ENCODE measurements at places on chromosomes 2 and 18. TPM values are rescaled to one million over a fixed set of nuclear protein-coding genes. Genes with fewer than 3 reads are reported as not detected.

DNA sequence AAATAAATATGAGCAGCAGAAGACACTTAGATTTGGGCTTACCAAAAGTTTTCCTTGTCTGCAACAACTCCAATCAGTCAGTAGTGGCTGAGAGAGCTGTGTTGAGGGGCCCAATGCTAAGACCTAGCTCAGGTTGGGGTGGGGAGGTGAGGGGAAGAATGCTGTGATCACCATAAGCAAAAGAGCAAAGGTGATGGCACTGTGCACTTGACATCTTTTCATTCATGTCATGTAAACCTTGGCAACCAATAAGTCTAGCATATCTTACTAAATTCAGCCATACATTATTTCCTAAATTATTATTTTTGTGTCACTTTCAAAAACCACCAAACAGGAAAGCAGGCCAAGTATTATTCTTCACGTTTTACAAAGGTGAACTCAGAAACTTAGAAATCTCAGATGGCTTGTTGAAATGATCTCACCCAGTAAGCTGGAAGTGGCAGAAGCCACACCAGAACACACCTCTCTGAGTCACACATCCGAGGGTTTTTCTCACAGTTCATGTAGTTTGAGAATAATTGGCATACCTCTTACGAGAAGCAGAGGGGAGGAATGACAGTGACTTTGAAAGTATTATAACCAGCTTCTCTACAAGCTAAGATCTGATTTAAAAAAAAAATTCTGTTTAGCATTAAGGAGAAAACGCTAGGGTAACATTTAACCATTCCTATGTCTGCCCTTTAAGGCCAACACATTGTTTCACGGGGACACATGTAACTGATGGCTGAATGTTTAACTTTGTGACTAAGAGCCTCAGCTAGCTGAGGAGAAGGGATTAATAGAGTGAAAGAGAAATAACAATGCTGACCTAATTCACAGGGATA, 43.3 kb upstream of the SETBP1 start:
- H3K36me3 ChIP-seq: no peaks in the 10 kb centered on the region
- peaks cover 11% of the 10 kb centered on the region for H3K27me3 ChIP-seq
- H3K4me3 ChIP-seq: no peak overlapping the region
- no peak overlapping the region for H3K27ac ChIP-seq
- DNase-seq: no peak
- peaks cover 1% of the 10 kb centered on the region for H3K4me1 ChIP-seq

- H3K36me3 ChIP-seq: peaks cover 23% of the 10 kb centered on the region
- no peak for DNase-seq
- peaks cover 12% of the 10 kb centered on the region for H3K4me1 ChIP-seq
- H3K27ac ChIP-seq: no peak overlapping the region
Observed at GRCh38 chr2:200585340-200585729, 479 bp upstream of the AOX1 start.

GRCh38 chr18:23330423-23330822, 122.7 kb upstream of the RIOK3 start:
- no peaks in the 10 kb centered on the region for H3K4me1 ChIP-seq
- no peak overlapping the region for H3K4me3 ChIP-seq
- DNase-seq: no peak
- no peaks in the 10 kb centered on the region for H3K27me3 ChIP-seq
- peaks cover 13% of the 10 kb centered on the region for H3K36me3 ChIP-seq
- H3K27ac ChIP-seq: no peak overlapping the region

GRCh38 chr2:49129034-49129433, 25.3 kb downstream of the FSHR start:
- no peaks in the 10 kb centered on the region for H3K27me3 ChIP-seq
- H3K27ac ChIP-seq: no peak overlapping the region
- no peak overlapping the region for H3K4me3 ChIP-seq
- no peaks in the 10 kb centered on the region for H3K4me1 ChIP-seq
- no peak for DNase-seq

GRCh38 chr2:230541934-230542380, 126.0 kb downstream of the SP100 start:
- H3K27ac ChIP-seq: no peak overlapping the region
- peaks cover 8% of the 10 kb centered on the region for H3K4me1 ChIP-seq

DNA sequence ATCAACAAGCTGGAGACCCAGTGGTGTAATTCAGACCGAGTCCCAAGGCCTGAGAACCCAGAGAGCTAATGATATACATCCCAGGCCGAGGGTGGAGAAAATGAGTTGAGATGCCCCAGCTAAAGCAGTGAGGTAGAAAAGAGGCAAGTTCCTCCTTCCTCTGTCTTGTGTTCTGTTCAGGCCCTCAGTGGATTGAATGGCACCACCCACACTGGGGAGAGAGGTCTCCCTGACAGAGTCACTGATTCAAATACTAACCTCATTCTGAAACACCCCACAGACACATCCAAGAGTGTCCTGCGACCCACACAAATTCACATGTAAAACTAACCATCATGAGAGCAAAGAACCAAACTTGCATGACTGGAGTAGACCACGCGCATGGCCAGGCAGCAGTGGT, 215.3 kb downstream of the ANAPC1 start:
- no peaks in the 10 kb centered on the region for H3K36me3 ChIP-seq
- peaks cover 5% of the 10 kb centered on the region for H3K27me3 ChIP-seq
- DNase-seq: no peak
- no peak overlapping the region for H3K4me3 ChIP-seq
- H3K4me1 ChIP-seq: peaks cover under 1% of the 10 kb centered on the region

GRCh38 chr2:172437419-172438341, 10.3 kb downstream of the ITGA6 start:
- H3K36me3 ChIP-seq: peaks cover 26% of the 10 kb centered on the region
- H3K27me3 ChIP-seq: peaks cover 5% of the 10 kb centered on the region
- H3K4me1 ChIP-seq: peaks cover 23% of the 10 kb centered on the region
- no peak overlapping the region for H3K27ac ChIP-seq
- no peak overlapping the region for H3K4me3 ChIP-seq

The ACTG2 gene
- not detected for total RNA-seq

DNA sequence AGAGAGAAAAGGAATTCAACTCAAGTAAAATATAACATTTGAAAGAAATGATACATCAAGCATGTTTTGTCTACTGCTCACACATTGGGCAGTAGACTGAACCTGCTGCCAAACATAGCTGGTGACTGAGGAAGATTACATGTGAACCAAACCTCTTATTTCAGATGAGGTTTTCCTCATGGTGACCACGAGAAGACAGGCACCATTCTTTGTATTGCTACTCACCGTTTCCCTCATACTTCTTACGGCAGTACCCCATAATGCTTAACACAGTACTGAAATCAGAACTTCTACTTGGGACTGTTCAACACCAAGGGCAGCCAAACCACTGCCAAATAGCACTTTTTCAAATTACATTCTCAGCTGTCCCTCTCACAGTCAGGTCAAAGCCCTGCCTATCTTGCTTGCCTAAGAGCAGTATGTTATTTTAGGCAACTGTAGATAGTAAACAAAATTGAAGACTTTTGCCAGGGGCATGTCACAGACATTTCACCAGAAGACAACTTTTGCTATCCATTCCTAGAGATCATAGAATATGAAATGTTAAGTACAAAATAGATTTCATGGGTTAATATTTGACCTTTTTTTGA, 167.1 kb upstream of the DOK6 start:
- H3K4me1 ChIP-seq: no peaks in the 10 kb centered on the region
- no peak overlapping the region for H3K27ac ChIP-seq
- no peaks in the 10 kb centered on the region for H3K27me3 ChIP-seq
- no peak for DNase-seq

The GULP1 gene
- not detected for total RNA-seq

DNA sequence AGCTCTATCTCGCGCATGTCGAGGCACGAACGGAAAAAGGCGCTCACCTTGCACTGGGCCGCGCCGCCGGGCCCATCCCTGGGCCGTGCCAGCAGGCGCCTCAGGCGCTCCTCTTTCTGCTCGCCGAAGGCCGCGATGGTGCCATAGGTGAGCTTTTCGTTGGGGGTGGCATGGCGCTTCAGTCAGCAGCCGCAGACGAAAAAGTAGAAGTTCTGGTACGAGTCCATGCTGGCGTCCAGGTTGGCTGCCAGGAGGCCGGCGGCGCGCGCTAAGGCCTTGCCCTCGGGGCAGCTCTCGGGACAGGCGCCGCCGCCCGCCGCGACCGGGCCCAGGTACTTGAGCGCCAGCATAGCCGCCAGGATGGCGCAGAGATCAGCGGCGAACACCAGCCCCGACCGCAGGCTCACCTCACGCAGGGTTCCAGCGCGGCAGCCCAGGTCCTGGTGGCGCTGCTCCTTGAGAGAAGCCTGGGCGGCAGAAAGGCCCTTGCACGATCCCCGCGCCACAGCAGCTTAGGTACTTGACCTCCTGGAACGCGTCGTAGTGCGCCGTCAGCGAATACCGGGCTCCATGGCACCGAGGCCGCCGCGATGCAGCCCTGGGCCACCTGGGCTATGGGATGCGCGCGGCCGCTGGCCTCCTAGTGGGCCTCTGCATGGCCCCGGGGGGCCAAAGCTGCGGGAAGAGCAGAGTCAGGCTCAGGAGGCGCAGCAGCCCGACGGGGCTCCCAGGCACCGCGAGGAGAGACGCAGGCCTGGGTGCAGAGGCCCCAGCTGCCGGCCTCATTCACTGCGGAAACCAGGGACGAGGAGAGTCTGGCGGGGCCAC, 12.8 kb downstream of the ALPG start:
- no peak overlapping the region for H3K4me3 ChIP-seq
- peaks cover 3% of the 10 kb centered on the region for H3K36me3 ChIP-seq
- peaks cover 58% of the 10 kb centered on the region for H3K27me3 ChIP-seq
- peaks cover 8% of the 10 kb centered on the region for H3K4me1 ChIP-seq
- H3K27ac ChIP-seq: no peak overlapping the region

- no peak overlapping the region for H3K27ac ChIP-seq
- no peaks in the 10 kb centered on the region for H3K27me3 ChIP-seq
- H3K4me3 ChIP-seq: no peak overlapping the region
- H3K4me1 ChIP-seq: no peaks in the 10 kb centered on the region
- DNase-seq: no peak
Observed at GRCh38 chr2:103738108-103738507, 976.3 kb downstream of the TMEM182 start.

DNA sequence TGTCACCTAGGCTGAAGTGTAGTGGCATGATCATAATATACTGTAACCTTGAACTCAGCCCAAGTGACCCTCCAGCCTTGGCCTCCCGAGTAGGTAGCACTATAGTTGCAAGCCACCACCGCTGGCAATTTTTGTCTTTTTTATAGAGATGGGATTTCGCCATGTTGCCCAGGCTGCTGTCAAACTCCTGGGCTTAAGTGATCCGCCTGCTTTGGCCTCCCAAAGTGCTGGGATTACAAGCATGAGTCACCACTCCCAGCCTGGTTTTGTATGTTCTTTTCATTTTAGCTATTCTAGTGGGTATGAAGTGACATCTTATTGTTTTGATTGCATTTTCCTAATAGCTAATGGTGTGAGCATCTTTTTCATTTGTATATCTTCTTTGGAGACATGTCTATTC, 11.3 kb upstream of the EXOC6B start:
- DNase-seq: no peak
- H3K4me3 ChIP-seq: no peak overlapping the region
- peaks cover 19% of the 10 kb centered on the region for H3K27me3 ChIP-seq

DNA sequence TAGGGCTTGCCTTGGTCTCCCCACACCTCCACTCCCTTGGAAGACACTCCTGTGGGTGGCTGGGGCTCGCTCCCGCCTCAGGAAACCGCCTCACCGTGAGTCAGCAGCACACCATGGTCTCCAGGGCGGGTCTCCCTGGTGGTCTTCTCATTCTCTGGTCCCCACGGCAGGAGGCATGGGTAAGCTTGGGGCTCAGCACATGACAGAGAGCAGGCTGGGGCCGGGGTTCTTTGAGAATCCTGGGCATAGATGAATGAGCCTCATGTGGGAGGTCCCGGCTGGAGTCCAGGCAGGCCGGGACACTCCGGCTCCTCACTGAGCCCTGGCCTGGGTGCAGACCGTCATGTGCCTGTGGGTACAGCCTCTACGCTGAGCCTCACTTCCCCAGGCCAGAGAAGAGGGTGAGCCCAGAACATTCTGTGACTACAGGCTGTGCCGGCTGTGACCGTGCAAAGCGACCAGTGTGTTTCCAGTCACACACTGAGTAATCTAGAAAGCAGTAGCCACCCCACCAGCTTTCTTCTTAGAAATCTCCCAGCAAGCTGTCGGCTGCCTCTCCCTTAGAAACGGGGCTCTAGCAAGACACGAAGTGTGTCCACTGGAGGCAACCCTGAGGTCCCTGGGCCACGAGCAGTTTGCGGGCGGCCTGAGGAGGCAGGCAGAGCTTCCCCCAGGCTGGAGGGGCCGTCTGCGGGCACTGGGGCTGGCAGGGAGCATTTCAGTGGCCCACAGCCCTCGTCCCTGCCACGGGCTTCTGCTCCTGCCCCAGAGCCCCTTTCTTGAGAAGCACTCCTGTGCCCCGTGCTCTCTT, 93.1 kb downstream of the RHOB start:
- no peak overlapping the region for H3K4me3 ChIP-seq
- no peaks in the 10 kb centered on the region for H3K27me3 ChIP-seq
- H3K4me1 ChIP-seq: no peaks in the 10 kb centered on the region
- H3K27ac ChIP-seq: no peak overlapping the region
- H3K36me3 ChIP-seq: no peaks in the 10 kb centered on the region
- no peak for DNase-seq

The FOSL2 gene
- 47.0 TPM for total RNA-seq

Data from activated CD4-positive, alpha-beta T cell treated with anti-CD3 and anti-CD28 coated beads, Interleukin-2, amount 10 ng/mL, durations not matched to agents 7 days and 5 days (primary cell).